Central memory CD8-positive, alpha-beta T cell (primary cell): ENCODE measurements at places on chromosomes 7 and 10.

GRCh38 chr7:103685646-103686045, 239.6 kb upstream of the SLC26A5 start:
- no peak overlapping the region for H3K4me3 ChIP-seq
- no peak for DNase-seq
- H3K36me3 ChIP-seq: no peaks in the 10 kb centered on the region

DNA sequence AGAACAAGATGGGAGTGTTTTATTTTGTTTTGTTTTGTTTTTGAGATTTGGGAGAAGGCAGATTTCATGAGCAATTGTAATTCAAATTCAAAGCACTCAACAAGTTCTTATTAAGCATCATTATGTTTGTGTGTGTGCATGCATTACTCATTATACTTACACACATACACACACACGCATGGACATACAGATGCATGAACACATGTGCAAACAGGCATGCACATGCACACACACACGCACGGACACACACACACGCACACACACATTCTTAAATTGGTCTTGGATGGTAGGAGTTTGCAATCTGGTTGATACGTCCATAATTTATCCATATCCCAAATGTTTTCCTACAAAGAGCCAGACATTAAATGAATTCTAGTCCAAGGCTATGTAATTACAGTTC, 702.8 kb downstream of the INHBA start:
- no peaks in the 10 kb centered on the region for H3K4me1 ChIP-seq
- no peaks in the 10 kb centered on the region for H3K36me3 ChIP-seq
- DNase-seq: no peak
- H3K27ac ChIP-seq: no peak overlapping the region
- no peaks in the 10 kb centered on the region for H3K27me3 ChIP-seq
- no peak overlapping the region for H3K4me3 ChIP-seq

DNA sequence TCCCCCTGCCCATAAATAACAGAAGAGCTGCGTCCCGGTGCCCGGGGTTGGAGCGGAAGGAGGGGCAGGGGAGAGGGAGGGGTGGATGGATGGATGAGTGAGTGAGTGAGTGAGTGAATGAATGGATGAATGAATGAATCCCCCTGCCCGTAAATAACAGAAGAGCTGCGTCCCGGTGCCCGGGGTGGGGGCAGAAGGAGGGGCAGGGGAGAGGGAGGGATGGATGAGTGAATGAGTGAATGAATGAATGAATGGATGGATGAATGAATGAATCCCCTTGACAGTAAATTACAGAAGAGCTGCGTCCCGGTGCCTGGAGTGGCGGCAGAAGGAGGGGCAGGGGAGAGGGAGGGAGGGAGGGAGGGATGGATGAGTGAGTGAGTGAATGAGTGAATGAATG, 7.6 kb upstream of the UNCX start:
- DNase-seq: no peak
- H3K36me3 ChIP-seq: peaks cover 17% of the 10 kb centered on the region
- peaks cover 86% of the 10 kb centered on the region for H3K27me3 ChIP-seq
- H3K27ac ChIP-seq: no peak overlapping the region
- H3K4me1 ChIP-seq: no peaks in the 10 kb centered on the region

- H3K4me1 ChIP-seq: no peaks in the 10 kb centered on the region
- H3K27me3 ChIP-seq: peaks cover 89% of the 10 kb centered on the region
- H3K4me3 ChIP-seq: no peak overlapping the region
Measured at GRCh38 chr10:13535346-13535745, 6.5 kb upstream of the BEND7 start.

DNA sequence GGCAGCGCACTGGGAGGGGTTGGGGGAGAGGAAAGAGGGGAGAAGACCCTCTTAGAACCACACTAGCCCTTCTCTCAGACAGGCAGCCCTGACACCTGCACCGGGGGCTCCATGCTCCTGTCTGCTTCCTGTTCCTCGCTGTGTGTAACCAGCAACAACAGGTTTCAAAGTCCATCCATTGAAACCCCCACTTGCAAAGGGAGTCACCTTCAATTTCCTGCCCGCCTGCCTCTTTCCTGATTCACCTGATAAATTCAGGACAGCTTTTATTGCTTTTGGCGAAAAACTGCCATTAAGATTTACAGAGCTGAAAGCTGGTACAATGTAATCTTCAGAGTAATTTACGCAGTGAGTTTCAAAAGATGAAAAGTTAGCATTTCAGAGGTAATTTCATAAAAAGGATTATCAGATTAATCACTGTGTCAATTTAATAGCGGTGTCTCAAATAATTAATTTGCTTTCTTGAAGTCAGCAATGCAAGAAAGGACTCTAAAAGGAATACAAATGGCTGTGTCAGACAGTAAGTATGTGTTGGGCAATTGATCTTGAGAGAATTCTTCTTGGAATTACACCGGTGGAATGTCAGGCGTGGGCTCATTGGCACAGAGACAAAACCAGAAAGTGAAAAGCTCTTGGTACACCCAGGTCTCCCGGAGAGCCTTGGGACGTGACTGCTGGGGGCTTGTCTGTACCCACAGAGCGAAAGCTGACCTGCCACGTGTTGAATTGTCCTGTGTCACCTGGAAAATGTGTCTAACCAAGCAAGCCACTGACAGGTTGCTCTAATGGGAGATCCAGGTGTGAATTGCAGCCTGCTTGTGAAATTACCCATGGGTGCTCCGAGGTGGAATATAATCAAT, 60.7 kb downstream of the TMEM209 start:
- H3K4me3 ChIP-seq: no peak overlapping the region
- peaks cover 5% of the 10 kb centered on the region for H3K36me3 ChIP-seq
- peaks cover 10% of the 10 kb centered on the region for H3K4me1 ChIP-seq
- no peak for DNase-seq

GRCh38 chr7:12728192-12728538, 40.7 kb downstream of the ARL4A start:
- no peak overlapping the region for H3K27ac ChIP-seq
- H3K36me3 ChIP-seq: no peaks in the 10 kb centered on the region
- no peaks in the 10 kb centered on the region for H3K27me3 ChIP-seq
- H3K4me3 ChIP-seq: no peak overlapping the region
- H3K4me1 ChIP-seq: peaks cover 15% of the 10 kb centered on the region
- DNase-seq: no peak

DNA sequence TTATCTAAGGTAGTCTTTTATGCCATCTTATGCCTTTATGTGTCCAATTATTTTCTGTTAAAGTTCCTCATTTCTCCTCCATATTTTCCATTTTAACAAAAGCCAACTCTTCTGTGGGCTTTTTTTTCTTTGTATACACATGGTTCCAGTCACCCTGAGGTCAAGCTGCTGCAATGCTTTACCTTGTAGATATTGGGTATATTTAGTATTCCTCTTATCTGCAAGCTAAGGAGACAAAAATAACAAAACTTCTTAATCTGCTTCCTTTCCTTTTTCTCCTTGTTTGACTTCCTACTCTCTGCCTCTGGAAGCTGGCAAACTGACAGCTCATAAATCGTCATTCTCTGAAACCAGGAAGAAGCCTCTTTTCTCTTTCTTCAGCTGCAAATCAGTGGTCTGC, 885.0 kb upstream of the LRRN3 start:
- no peak overlapping the region for H3K27ac ChIP-seq
- no peaks in the 10 kb centered on the region for H3K4me1 ChIP-seq
- H3K27me3 ChIP-seq: no peaks in the 10 kb centered on the region
- H3K36me3 ChIP-seq: peaks cover 2% of the 10 kb centered on the region

DNA sequence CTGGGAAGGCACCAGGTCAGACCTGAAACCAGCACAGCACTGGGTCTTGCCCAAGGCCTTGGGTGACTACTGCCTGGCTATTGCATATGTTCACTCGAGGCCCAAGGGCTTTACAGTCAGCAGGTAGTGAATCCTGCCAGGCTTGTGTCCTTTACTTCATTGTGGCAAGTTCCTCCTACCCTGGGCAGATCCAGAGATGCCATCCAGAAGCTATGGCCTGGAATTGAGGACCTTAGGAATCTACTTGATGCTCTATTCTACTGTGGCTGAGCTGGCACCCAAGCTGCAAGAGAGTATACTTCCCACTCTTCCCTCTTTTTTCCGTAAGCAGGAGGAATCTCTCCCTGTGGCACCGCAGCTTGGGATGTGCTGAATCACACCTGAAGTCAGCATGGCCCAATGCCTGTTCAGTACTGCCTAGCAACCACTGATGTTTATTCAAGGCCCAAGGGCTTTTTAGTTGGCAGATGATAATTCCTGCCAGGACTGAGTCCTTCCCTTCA, 246.7 kb upstream of the CTBP2 start:
- DNase-seq: no peak
- no peaks in the 10 kb centered on the region for H3K4me1 ChIP-seq
- H3K36me3 ChIP-seq: no peaks in the 10 kb centered on the region
- no peak overlapping the region for H3K4me3 ChIP-seq
- H3K27ac ChIP-seq: no peak overlapping the region

- peaks cover 17% of the 10 kb centered on the region for H3K4me1 ChIP-seq
- peak overlapping the region; percentile 58 for H3K27ac ChIP-seq
- DNase-seq: no peak
- peaks cover 8% of the 10 kb centered on the region for H3K36me3 ChIP-seq
Measured at GRCh38 chr10:96700374-96701099, 19.8 kb downstream of the PIK3AP1 start.

DNA sequence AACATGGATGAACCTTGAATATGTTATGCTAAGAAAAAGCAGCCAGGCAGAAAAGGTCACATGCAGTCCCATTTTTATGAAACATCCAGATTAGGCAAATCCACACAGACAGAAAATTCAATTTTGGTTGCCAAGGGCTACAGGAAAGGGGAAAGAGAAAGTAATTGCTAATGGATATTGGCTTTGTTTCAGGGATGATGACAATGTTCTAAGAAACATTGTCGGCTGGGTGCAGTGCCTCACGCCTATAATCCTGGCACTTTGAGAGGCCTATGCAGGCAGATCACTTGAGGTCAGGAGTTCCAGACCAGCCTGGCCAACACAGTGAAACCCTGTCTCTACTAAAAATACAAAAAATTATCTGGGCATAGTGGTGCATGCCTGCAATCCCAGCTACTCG, 23.0 kb downstream of the ZNF33B start:
- H3K36me3 ChIP-seq: peaks cover 38% of the 10 kb centered on the region
- H3K4me1 ChIP-seq: peaks cover 17% of the 10 kb centered on the region
- no peak for DNase-seq
- no peaks in the 10 kb centered on the region for H3K27me3 ChIP-seq

- H3K36me3 ChIP-seq: no peaks in the 10 kb centered on the region
- H3K27me3 ChIP-seq: no peaks in the 10 kb centered on the region
- no peak overlapping the region for H3K4me3 ChIP-seq
- no peak for DNase-seq
- no peaks in the 10 kb centered on the region for H3K4me1 ChIP-seq
- no peak overlapping the region for H3K27ac ChIP-seq
Measured at GRCh38 chr10:51224671-51225161, 150.4 kb downstream of the PRKG1 start.

DNA sequence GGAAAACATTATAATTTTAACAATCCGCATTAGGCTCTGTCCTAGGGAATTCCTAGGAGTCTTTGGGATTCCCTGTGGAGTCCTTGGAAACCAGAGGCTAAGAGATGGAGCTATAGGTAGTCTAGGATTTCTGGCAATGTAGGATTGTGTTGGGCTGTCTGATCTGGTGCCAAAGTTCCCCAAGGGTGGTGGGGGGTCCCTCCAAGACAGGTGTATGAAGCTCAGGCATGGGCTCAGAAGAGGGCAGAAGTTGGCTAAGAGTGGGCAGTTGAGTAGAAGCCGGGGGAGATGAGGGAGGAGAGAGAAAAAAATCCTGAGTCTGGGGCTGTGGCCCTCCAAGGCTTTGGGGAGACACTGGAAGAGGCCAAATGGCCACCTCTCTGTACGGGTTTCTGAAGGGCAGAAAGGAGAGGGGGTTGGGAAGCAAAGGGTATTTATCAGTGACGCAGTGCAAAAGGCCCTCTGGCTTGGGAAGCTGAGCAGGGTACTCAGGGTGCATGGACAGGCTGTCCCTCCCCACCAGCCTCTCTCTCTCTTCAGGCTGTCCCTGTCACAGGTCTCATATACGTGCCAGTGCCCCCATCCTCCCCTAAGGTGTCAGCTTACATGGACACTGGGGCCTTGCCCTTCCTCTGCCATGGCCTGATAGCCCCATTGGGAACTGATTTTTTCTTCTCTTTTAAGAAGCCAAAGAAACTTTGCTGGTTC, 929 bp downstream of the HOXA6 start:
- DNase-seq: no peak
- H3K27me3 ChIP-seq: peaks cover 79% of the 10 kb centered on the region
- H3K27ac ChIP-seq: no peak overlapping the region
- peaks cover 19% of the 10 kb centered on the region for H3K4me1 ChIP-seq
- no peak overlapping the region for H3K4me3 ChIP-seq
- peaks cover 8% of the 10 kb centered on the region for H3K36me3 ChIP-seq
